ENCODE measurements at places on chromosomes 5 and 9.
A peak's percentile ranks its signal among the peaks of the same experiment; 100 is the strongest.

- no peak for DNase-seq
These were observed 176.7 kb upstream of the TBC1D2 start for GRCh38 chr9:98432134-98432533.

DNA sequence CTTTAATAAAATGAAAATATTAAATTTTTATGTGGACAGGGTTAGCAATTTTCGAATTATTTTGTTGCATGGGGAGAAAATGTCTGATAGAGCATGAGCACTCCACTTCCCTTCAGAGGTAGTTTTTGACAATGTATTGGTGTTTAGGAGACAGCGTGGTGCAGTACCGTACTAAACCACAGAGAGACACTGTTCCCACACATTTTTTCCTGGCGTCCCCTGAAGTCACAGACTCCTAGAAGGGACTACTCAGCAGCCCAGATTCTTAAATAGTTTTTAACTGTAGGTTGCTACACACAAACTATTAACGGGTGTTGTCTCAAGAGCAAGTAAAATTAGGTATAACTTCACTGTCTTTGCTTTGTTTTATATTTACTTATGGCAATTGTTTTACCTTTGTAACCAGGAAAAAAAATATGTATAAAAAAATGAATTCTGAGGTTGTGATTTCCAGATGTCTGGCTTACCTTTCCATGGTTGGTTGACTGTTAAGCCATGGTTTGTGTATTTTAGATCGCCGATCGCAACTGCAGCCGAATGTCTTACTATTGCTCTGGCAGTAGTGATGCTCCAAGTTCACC, 171.2 kb downstream of the DOCK8 start:
- no peak for DNase-seq

GRCh38 chr5:43193894-43194265, 1.9 kb downstream of the NIM1K start:
- no peak for DNase-seq

GRCh38 chr9:98879094-98879962, 64.4 kb upstream of the COL15A1 start:
- no peak for DNase-seq

- no peak for DNase-seq
These were observed 3.1 kb upstream of the ZNF474 start for GRCh38 chr5:122126177-122126755.

- no peak for DNase-seq
These were observed 61.8 kb upstream of the ARAP3 start for GRCh38 chr5:141743866-141744272.

GRCh38 chr5:124658867-124659557, 87.4 kb downstream of the ZNF608 start:
- DNase-seq, result no peak

DNA sequence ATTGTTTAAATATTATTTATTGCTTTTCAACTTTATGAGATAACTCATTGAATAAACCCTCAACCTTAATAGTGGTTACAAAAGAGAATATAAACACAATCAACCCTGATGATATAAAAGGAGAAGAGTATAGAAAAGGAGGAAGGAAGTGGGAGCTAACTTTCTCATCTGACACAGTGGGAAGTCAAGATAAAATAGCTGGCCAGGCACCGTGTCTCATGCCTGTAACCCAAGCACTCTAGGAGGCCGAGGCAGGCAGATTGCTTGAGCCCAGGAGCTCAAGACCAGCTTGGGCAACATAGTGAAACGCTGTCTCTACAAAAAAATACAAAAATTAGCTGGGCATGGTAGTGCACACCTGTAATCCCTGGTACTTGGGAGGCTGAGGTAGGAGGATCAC, 93.5 kb downstream of the PPP2R2B start:
- no peak for DNase-seq

GRCh38 chr9:136882109-136882946, 4.0 kb upstream of the TRAF2 start:
- peak; percentile 85 for DNase-seq

DNA sequence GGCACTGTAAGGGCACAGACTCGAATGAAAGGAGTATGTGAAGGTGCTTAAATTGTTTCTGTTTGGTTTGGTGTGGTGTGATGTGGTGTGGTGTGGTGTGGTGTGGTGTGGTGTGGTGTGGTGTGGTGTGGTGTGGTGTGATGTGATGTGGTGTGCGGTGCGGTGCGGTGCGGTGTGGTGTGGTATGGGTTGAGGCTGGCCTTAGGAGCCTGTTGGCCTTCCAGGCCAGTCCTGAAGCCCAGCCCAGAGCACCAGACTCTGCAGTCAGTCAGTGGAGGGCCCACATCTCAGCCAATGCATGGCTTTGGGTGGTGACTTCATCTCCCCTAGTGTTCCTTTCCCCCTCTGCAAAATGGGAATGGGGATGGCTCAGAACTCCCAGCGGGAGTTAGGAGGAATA, 85.8 kb downstream of the KCNIP1 start:
- no peak for DNase-seq

DNA sequence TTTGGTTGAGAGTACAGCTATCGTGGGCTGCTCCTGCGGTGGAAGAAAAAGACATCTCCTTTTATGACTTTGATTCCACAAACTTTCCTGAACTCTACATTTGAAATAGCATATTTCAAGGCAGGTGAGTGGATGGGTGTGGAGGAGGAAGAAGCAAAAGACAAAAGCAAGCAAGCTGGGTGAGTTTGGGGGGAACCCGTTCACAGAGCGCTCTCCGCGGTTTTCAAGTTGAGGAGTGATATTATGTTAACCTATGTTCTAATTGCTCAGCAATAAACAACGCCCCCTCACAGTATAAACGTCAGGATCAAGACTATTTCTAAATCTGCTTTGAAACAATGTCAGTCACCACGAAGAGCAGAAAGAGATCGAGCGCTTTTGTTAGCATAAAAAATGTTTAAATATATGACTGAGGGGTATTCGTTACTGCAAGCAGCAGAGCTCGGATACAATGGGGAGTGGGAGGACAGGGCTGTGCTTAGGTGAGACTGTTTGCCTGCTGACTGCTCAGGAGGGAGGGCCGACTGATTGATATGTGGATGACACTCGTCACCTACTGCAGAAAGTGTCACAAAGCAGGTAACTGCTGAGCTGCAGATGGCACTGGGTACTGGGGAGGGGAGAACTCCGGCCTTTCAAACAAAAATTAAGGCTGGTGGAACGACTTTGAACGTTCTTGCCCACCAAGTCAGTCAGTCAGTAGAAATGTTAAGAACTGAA, 236.5 kb downstream of the DRD1 start:
- no peak for DNase-seq

DNA sequence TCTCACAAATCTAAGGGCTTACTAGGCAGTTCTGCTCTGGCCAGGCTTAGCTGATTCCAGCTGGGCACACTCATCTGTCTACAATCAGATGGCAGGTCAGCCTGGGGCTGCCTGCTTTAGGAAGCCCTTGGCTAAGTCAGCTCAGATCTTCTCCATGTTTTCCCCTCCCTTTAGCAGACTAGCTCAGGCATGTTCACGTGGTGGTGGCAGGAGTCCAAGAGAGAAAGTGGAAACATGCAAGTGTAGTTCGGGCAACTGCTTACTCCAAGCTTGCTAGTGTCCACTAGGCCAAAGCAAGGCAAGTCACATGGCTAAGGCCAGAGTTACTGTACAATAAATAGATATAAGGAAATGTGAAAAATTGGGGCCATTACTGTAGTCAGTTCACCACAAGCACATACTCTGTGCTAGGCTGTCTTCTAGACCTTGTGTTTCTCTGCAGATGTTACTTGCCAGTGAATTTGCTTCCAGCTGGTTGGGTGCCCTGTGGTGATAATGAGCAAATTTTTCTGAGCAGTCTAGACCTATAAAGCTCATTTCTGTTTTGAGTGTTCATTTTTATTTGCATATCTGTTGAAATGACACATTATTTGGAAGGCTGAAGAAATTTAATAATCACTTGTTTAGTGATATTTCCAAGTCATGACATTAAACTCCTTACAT, 38.3 kb downstream of the RECK start:
- no peak for DNase-seq

DNA sequence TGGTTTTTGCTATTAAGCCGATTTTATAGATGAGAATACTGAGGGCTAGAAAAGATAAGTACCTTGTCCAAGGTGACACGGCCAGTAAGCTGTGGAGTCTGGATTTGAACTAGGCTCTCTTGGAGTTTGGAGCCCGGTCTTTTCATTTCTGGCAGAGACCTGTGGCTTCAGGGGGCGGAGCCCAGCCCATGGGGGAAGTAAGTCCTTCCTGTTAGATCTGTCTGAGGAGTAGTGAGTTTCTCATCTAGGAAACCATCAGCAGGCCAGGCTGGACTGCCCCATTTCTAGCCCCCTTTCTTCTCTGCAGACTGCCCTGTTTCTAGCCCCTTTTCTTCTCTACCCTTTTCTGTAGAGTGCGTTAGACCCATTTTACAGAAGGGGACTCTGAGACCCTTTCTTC, 521 bp upstream of the PTGS1 start:
- no peak for DNase-seq

GRCh38 chr9:113409481-113409880, 994 bp downstream of the POLE3 start:
- DNase-seq, result no peak

- DNase-seq, result no peak
These were observed 3.8 kb downstream of the NMRK1 start for GRCh38 chr9:75084081-75084672.

DNA sequence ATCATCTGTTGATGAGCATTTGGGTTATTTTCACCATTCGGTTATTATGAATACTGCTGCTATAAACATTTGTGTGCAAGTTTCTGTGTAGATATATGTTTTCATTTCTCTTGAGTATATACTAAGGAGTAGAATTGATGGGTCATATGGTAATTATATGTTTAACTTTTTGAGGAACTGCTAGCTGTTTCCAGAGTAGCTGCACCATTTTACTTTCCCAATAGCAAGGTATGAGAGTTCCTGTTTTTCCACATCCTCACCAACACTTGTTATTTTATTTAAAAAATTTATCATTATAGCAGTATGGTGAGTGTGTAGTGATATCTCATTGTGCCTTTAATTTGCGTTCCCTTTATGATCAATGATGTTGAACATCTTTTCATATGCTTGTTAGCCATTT, 29.2 kb downstream of the CD14 start:
- DNase-seq, result no peak

- DNase-seq, result no peak
These were observed 42.4 kb upstream of the TJP2 start for GRCh38 chr9:69131682-69132081.
